ENCODE measurements at places on chromosomes 7 and 10. TPM values are rescaled to one million over a fixed set of nuclear protein-coding genes. Genes with fewer than 3 reads are reported as not detected.

Gene PAX4
- total RNA-seq = not detected

Gene SFTPA2
- total RNA-seq = not detected

Gene TLX1
- not detected for total RNA-seq

Gene SLC26A3
- not detected for total RNA-seq

Gene LRRC18
- not detected for total RNA-seq

Gene CALHM1
- 0.47 TPM for total RNA-seq

Gene NAT16
- not detected for total RNA-seq

Gene ELN
- not detected for total RNA-seq

Gene MYL10
- not detected for total RNA-seq

Gene RBP4
- total RNA-seq = not detected

Gene ZCWPW1
- 2.6 TPM for total RNA-seq

Gene ADAP1
- 12.4 TPM for total RNA-seq

Gene ZNF735
- total RNA-seq = not detected

Gene IL15RA
- total RNA-seq = 31.7 TPM

Gene TRIL
- total RNA-seq = not detected

Gene SAMD9L
- total RNA-seq = 119 TPM

Gene INHBA
- total RNA-seq = not detected

Gene HOXA13
- total RNA-seq = not detected

Gene ICA1
- 2.7 TPM for total RNA-seq

Gene EPHA1
- 0.47 TPM for total RNA-seq

Gene ANKRD1
- not detected for total RNA-seq

Gene AEBP1
- 4.0 TPM for total RNA-seq

Gene OGDH
- 136 TPM for total RNA-seq

Gene MUC3A
- total RNA-seq = not detected

Gene BHLHA15
- total RNA-seq = not detected

Gene ZMIZ1
- 71.5 TPM for total RNA-seq

Gene TMEM176B
- total RNA-seq = not detected

Gene IGFBP1
- total RNA-seq = not detected

Gene CCDC186
- 17.9 TPM for total RNA-seq

Gene MRLN
- total RNA-seq = not detected

Gene SDK1
- 0.06 TPM for total RNA-seq

Gene WNT2
- not detected for total RNA-seq

Gene PRLHR
- not detected for total RNA-seq

Gene NKX6-2
- not detected for total RNA-seq

Gene SPDYE16
- 0.52 TPM for total RNA-seq

Gene OR2A42
- total RNA-seq = not detected

Gene COL17A1
- total RNA-seq = not detected

Gene TRIM73
- total RNA-seq = 4.4 TPM

Gene DYDC1
- total RNA-seq = not detected

Gene NPSR1
- total RNA-seq = not detected

Gene MBL2
- total RNA-seq = not detected

Gene NPFFR1
- not detected for total RNA-seq
